T-cell (primary cell): ENCODE measurements at places on chromosomes 1 and 21.

GRCh38 chr1:86756062-86756406 lies 51.7 kb downstream of the SH3GLB1 start:
- no peak for DNase-seq
- H3K27me3 ChIP-seq = peaks cover 9% of the 10 kb centered on the region
- H3K4me3 ChIP-seq = no peak overlapping the region
- H3K36me3 ChIP-seq = no peaks in the 10 kb centered on the region
- H3K27ac ChIP-seq = no peak overlapping the region
- no peaks in the 10 kb centered on the region for H3K4me1 ChIP-seq

- H3K36me3 ChIP-seq = peaks cover 48% of the 10 kb centered on the region
- H3K4me1 ChIP-seq = no peaks in the 10 kb centered on the region
- no peak overlapping the region for H3K27ac ChIP-seq
- no peak overlapping the region for H3K4me3 ChIP-seq
- H3K27me3 ChIP-seq = no peaks in the 10 kb centered on the region
- no peak for DNase-seq
Measured at GRCh38 chr21:41802684-41803083, 35.8 kb upstream of the RIPK4 start.

- no peaks in the 10 kb centered on the region for H3K36me3 ChIP-seq
- DNase-seq = no peak
- no peaks in the 10 kb centered on the region for H3K27me3 ChIP-seq
- no peak overlapping the region for H3K27ac ChIP-seq
- no peaks in the 10 kb centered on the region for H3K4me1 ChIP-seq
Measured at GRCh38 chr1:115701090-115701489, 59.3 kb downstream of the VANGL1 start.

DNA sequence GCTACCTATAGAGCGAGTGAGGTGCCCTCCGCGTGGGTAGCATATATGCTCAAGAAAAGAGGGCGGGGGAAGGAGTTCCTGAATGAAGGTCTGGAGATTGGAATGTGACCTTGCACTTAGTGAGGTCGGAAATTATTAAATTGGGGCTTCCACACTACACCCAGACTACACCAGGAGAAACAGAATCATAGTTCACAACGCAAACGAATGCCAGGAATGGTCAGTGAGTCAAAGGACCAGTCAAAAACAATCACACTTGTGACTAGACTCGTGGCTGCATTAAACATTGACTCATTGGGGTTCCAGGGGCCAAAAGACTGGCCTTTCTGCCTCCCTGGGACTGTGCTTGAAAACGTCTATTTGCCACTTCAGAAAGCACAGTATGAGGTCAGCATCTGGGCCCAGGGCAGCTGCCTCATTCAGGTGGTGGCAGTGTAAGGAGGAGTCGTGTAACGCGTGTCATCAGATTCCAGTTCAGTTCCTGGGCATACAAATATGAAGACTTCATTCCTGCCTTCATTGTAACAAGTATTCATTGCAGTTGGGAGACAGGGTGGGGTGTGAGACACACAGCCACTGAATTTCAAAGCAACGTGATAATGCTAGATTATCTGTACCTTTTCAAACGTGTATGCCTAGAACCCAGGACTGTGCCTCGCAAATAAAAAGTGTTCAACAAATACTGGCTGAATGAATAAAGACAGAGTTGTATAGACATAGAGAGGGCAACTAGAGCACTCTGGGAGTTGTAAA lies at the start of gene YOD1:
TSS of gene YOD1 (minus strand) at position 18 of the 753 bp plus-strand sequence. CDS start 178 bp downstream, outside the sequence.
- H3K4me1 ChIP-seq = peaks cover 18% of the 10 kb centered on the region
- peaks cover 22% of the 10 kb centered on the region for H3K36me3 ChIP-seq
- peak within 1 kb of the TSS; percentile 79 for H3K27ac ChIP-seq
- H3K27me3 ChIP-seq = no peaks in the 10 kb centered on the region
- no peak for DNase-seq
- peak within 1 kb of the TSS; percentile 100 for H3K4me3 ChIP-seq

DNA sequence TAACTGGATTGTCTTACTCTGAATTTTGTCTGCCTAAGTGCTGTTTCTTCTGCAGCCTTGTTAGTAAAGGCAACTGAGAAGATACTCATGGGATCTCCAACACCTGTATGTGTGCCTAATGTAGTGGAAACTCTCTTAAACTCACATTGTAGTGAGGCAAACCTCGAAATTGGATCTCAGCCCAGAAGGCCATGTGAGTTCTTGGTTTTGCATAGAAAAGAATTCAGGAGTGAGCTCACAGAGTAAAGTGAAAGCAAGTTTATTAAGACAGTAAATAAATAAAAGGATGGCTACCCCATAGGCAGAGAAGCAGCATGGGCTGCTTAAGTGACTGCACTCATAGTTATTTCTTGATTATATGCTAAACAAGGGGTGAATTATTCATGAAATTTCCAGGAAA lies 1344.7 kb downstream of the NCAM2 start:
- H3K4me3 ChIP-seq = no peak overlapping the region
- no peaks in the 10 kb centered on the region for H3K36me3 ChIP-seq
- no peak overlapping the region for H3K27ac ChIP-seq
- no peaks in the 10 kb centered on the region for H3K27me3 ChIP-seq

DNA sequence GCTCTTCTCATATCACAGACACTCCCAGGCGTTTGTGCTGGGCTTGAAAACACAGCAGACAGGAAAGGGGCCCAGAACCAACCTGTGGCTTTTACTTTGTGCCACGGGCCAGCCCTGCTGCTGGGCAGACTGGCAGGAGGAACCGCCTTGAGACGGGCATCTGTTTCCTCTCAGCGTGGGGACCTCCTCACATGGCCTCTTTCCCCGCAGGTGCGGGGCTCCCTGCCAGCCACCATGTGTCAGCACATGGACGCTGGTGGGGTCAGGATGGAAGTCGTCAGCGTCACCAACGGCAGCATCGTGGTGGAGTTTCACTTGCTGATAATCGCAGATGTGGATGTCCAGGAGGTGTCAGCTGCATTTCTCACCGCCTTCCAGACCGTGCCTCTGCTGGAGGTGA lies 47.8 kb downstream of the UMODL1 start:
- DNase-seq = no peak
- peaks cover 16% of the 10 kb centered on the region for H3K4me1 ChIP-seq
- H3K27me3 ChIP-seq = peaks cover 81% of the 10 kb centered on the region
- H3K27ac ChIP-seq = no peak overlapping the region
